ENCODE measurements at places on chromosomes 16 and 17.

- no peak for DNase-seq
Measured at GRCh38 chr16:78407191-78407590, 307.7 kb downstream of the WWOX start.

GRCh38 chr17:68693466-68693865 lies 92.3 kb upstream of the FAM20A start:
- DNase-seq, result no peak

DNA sequence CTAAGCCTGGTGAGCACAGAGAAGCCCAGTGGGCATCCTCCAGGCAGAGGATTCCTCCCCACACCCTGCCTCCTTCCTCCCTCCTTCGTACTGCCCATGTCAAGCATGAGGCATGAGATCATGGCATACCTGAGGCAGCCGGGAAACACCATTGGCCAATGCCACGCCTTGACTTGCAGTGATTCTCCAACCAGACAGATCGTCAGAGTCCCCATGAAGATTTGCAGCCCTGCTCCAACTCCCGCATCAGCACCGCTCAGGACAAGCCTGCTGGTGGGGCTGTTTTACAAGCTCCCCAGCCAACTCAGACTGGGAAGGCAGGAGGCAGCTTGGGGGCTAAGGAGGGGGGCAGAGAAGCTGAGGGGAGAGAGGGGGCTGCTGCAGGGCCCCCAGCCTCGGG lies 2.9 kb upstream of the KRT16 start:
- no peak for DNase-seq

- no peak for DNase-seq
Measured at GRCh38 chr16:62548095-62548494, 511.9 kb upstream of the CDH8 start.

GRCh38 chr16:69089091-69089910 lies 16.2 kb upstream of the HAS3 start:
- DNase-seq, result no peak
